HEK293T (cell line): ENCODE measurements at places on chromosomes 3 and 15.

GRCh38 chr3:117820658-117821299, 1111.2 kb downstream of the TUSC7 start:
- DNase-seq, result no peak

GRCh38 chr15:31148297-31149087, 47.0 kb upstream of the TRPM1 start:
- DNase-seq, result no peak

- DNase-seq, result peak; percentile 56
Observed at GRCh38 chr3:196837819-196838420, 29.8 kb upstream of the SENP5 start.

- DNase-seq, result no peak
Observed at GRCh38 chr3:59782664-59783063, 732.8 kb upstream of the CFAP20DC start.

GRCh38 chr3:152428577-152428976, 159.8 kb downstream of the MBNL1 start:
- DNase-seq, result no peak

GRCh38 chr15:69067296-69067695, 52.8 kb downstream of the NOX5 start:
- DNase-seq, result no peak

DNA sequence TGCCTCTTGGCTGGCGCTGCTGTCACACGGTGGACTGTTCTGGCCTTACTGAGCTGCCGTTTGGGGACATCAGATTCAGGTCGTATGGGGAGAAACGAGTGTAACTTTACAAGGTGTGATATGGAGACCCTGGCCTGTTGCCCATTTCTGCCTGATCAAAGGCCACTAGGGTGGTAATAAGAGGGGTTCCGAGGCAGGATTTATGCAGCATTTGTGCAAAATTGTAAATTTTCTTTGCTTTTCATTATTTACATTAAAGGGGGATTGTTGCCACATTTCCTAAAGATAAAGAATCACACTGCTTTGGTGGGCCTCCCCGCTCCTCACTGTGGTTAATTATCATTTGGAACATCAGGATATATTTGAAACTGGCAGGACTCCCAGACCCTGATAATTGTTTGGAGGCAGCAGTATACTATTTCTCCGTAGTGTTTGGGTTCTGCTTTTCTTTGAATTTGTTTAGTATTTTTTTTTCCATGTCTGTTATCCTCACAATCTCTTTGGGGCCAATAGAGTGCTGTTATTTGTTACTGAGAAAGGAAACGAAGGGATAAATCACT, 891 bp downstream of the NXPE3 start:
- DNase-seq, result peak; percentile 42

- DNase-seq, result no peak
Observed at GRCh38 chr3:171712171-171712938, 97.9 kb downstream of the PLD1 start.

DNA sequence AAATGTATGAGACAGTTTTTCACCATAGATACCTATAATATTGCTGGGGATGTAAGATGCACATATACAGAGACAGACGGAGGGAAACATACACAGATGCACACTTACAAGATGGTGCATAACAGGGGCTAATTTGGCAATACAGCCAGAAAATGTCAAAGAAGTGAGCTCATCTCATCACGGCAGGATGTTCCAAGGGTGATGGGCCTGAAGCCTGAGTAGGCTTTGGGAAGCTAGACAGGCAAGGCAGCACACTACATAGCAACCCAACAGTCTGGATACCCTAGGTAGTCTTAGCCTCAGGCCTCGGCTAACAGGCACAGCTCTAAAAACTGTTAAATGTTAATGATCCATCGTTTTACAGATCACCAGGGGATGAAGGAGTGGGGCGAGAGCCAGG, 148.5 kb downstream of the OSBPL10 start:
- no peak for DNase-seq

GRCh38 chr3:18870642-18871041, 277.7 kb upstream of the KCNH8 start:
- no peak for DNase-seq

- DNase-seq, result no peak
Observed at GRCh38 chr3:191255156-191255555, 56.1 kb downstream of the OSTN start.

- no peak for DNase-seq
Observed at GRCh38 chr3:134214239-134214638, 36.4 kb downstream of the RYK start.

DNA sequence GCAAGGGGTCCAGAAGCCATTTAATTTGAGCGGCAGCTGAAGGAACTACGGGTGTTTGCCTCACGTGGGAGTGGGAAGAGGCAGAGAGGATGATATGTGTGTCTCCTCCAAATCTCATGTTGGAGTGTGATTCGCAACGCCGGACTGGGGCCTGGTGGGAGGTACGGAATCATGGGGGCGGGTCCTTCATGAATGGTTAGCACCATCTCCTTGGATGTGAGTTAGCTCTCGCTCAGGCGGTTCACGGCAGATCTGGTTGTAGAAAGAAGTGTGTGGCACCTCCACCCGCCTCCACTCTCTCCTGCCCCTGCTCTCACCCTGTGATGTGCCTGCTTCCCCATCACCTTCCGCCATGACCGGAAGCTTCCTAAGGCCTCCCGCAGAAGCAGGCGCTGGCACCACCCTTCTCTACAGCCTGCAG, 25.4 kb downstream of the XXYLT1 start:
- no peak for DNase-seq

DNA sequence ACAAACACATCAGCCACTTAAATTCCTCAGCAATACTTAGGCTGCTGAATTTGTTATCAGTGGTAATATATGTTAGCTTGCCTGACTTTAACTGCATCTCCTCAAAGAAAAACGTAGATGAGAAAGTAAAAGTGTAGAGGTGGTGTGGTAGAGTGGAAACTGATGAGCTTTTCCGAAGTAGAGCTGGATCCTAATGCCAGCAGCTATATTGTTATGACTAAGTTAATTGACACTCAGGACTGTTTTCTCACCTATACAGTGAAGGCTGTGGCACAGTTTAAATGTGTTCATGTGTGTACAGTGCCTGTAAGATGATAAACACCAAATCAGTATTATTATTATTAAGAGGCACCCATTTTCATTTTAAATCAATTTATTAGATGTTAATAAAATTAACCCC, 174.9 kb downstream of the TNIK start:
- DNase-seq, result no peak

- DNase-seq, result no peak
Observed at GRCh38 chr15:67385971-67386370, 131.4 kb downstream of the IQCH start.

- no peak for DNase-seq
Observed at GRCh38 chr3:127964053-127964452, 49.0 kb downstream of the KBTBD12 start.

- peak; percentile 59 for DNase-seq
Observed at GRCh38 chr15:33700695-33701303, 267.5 kb upstream of the CHRM5 start.

GRCh38 chr3:187507905-187508304, 139.7 kb downstream of the RTP4 start:
- no peak for DNase-seq

DNA sequence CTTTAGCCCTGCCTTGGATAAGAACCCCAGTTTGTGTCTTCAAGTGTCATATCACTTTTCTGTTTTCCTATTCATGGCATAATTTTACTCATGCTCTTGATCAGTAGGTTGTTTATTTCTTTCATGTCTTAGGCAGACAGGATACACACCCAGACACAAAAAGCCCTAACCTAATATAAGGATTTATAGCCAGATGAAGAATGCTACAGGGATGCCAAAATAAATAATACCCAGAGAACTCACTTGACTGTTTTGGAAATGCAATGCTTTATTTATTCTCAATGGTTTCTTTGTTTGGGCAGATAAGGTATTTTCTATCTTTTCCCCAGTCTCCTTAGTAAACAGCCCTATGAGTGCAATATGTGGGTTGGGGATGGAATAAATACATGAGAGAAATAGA, 424.0 kb upstream of the PDZRN3 start:
- DNase-seq, result no peak

DNA sequence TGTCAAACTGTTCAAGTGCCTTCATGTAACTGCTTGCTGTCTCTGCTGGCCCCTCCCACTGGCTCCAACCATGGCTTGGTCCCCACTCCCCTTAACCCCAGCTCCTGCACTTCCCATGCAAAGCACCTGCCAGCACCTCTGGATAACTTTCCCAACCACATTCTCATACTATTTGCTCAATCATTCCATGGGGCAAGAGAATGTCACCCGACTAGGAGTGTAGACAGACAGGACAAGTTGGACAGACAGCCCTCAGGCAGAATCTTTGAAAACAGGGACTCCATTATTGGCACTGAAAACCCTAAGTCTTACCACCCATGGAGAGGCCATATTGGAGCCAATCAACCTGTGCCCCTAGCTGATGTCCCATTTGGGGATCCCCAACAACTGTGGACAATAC, 246.5 kb downstream of the RPLP1 start:
- DNase-seq, result no peak

DNA sequence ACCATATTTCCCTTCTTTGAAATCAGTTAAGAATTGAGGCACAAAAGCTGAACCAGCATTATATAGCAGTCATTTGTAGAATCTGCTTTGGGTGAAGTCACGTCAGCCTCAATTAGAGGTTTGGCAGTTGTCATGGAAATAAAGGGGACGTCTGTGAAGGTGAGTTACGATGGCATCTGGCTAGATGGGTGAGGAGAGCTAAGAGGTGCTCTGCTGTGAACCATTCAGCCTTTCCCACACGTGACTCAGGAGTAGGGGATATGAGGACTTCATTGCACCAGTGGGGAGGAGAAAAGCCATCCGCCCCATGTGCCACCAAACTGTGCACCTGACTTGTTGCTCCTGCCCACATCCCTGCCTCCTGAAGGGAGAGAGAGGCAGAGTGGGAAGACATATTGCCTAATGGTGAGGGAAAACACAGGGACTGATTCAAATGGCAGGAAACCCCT, 2.8 kb upstream of the C15orf40 start:
- no peak for DNase-seq

DNA sequence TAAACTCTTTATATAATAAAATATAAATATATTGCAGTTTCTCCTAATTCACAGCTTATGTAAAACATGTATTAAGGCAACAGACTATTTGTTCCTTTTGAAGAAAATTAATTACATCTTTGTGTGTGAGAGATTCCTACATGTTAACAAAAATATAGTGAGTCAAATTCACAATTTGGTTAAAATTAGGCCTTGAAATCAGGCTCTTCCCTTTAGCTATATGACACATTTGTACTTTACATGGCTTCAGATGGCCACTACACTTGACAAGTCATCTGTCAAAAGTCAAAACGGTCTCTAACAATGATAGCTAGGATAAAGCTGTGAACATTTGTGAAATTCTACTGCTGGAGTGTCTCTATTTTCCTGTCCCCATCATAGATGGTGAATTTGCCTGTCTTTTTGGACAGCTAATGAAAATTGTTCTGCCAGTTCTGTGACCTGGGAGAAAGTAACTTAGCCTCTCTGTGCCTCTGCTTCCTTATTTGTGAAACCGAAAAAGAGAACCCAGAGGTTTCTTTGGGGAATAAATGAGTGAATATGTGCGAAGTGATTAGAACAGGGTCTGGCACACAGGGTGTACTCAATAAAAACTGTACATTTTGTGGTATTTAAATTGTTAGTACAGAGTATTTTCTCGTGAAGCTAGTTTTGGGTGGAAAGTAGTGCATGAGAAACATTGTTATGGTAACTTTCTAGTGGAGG, 23.6 kb downstream of the TM4SF4 start:
- no peak for DNase-seq

- no peak for DNase-seq
Observed at GRCh38 chr3:144221761-144222160, 250.1 kb downstream of the DIPK2A start.

- DNase-seq, result no peak
Observed at GRCh38 chr3:4751029-4751501, 228.2 kb upstream of the BHLHE40 start.

- DNase-seq, result no peak
Observed at GRCh38 chr3:50520849-50521248, 17.4 kb upstream of the CACNA2D2 start.

DNA sequence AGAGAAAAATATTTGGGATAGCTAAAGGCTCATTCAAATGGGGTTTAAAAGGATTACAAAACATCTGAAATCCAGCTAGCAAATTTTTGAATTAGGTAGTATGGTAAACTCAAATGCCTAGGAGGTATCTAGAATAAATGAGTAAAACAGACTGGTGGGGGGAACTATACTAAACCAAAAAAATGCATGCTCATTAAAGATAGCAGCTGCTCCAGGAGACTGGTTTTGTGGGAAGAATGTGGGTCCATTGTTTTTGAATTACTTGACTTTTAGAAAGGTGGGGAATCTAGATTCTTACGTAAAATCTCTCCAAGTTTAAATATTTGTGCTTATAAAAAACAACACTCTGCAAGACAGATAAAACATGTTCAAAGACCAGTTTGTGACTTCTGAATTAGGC, 73.8 kb downstream of the LEKR1 start:
- DNase-seq, result no peak

DNA sequence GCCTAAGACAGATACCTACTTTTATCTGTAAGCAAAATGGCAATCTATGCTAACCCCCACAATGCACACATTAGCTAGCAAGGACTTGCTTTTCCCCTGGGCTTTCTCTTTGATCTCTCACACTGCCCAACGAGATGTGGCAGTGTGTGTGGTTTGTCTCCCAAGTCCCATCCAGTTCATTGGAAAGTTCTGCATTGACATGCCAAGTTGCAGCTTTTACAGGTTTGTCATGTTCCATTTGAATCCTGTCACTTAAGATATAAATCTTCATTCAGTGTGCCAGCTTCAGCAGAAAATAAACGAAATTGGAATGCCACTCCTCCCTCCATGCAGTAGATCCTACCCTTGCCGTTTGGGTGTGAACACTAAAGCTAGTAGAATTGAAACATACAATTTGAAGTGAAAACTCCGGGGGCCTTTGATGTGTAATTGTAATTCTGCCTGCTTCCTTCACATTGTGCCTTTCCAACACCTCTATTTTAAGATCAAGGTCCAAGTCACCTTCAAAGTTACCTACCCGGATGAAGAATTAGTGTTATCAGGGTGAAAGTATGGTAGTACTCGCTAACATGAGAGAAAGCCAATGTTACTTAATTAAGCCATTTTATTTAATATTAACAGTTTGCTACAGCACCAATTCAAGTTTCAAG, 130.9 kb upstream of the BHLHE40 start:
- no peak for DNase-seq

- DNase-seq, result no peak
Observed at GRCh38 chr15:67080118-67080899, 14.9 kb downstream of the SMAD3 start.

- DNase-seq, result no peak
Observed at GRCh38 chr3:139655909-139656595, 21.7 kb downstream of the NMNAT3 start.

GRCh38 chr15:79930516-79930915, 33.7 kb upstream of the MTHFS start:
- no peak for DNase-seq
